ENCODE measurements at places on chromosomes 3 and 15. TPM values are rescaled to one million over a fixed set of nuclear protein-coding genes. Genes with fewer than 3 reads are reported as not detected.

Gene GTF2E1
- 20.1 TPM for total RNA-seq

Gene TMEM89
- not detected for total RNA-seq

Gene SLC28A1
- not detected for total RNA-seq

Gene FSD2
- total RNA-seq, result not detected

DNA sequence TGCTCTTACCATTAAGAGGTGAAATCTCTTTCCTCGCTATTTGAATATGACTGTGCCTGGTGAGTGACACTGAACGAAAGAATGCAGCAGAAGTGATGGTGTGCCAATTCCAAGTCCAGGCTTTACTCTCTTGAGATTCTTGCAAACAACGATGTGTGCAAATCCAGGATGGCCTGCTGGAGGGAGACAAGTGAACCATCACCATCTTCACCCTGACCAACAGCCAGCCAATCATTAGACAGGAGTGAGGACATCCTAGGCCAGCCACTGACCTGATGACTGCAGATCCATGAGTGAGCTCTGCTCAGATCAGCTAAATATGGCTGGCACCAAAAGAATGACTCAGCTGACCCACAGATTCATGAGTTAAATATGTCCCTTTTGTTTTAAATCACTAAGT lies 878.0 kb downstream of the PDCD6IP start:
- no peaks in the 10 kb centered on the region for H3K4me1 ChIP-seq
- H3K27me3 ChIP-seq, result no peaks in the 10 kb centered on the region
- no peaks in the 10 kb centered on the region for H3K36me3 ChIP-seq
- DNase-seq, result no peak

GRCh38 chr15:94372821-94373220 lies 141.5 kb downstream of the MCTP2 start:
- no peak overlapping the region for H3K27ac ChIP-seq
- H3K4me1 ChIP-seq, result no peaks in the 10 kb centered on the region
- no peaks in the 10 kb centered on the region for H3K36me3 ChIP-seq
- no peak for DNase-seq
- H3K27me3 ChIP-seq, result no peaks in the 10 kb centered on the region

GRCh38 chr3:129794311-129795185 lies 99.0 kb downstream of the TMCC1 start:
- no peaks in the 10 kb centered on the region for H3K36me3 ChIP-seq
- no peak overlapping the region for H3K4me3 ChIP-seq
- peaks cover 5% of the 10 kb centered on the region for H3K4me1 ChIP-seq

DNA sequence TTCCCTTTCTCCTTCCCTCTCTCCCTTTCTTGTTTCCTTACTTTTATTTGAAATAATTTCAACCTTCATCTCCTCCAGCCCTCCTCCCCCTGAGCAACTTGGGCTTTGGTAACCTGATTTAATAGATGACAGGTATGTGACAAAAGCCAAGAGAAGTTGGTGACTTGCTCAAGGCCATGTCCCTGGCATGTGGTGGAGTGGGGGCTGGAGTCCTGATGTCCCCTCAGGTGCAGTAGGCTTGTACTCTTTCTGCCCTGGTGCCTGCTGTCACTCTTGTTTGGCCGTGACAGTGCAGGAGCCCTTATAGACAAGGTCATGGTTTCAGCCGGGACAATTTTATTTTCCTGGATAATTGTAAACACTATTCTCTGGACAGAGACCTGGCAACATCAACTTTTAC lies 152.7 kb downstream of the SV2B start:
- no peak overlapping the region for H3K27ac ChIP-seq
- no peak overlapping the region for H3K4me3 ChIP-seq
- DNase-seq, result no peak
- H3K4me1 ChIP-seq, result no peaks in the 10 kb centered on the region
- no peaks in the 10 kb centered on the region for H3K36me3 ChIP-seq

- H3K36me3 ChIP-seq, result peaks cover 81% of the 10 kb centered on the region
- DNase-seq, result no peak
- no peaks in the 10 kb centered on the region for H3K4me1 ChIP-seq
- H3K4me3 ChIP-seq, result no peak overlapping the region
These were observed 17.0 kb downstream of the EMC3 start for GRCh38 chr3:9969632-9970019.

- peak within 1 kb of the TSS; percentile 53 for H3K4me3 ChIP-seq
- peak within 1 kb of the TSS; percentile 94 for H3K27ac ChIP-seq
- peaks cover 28% of the 10 kb centered on the region for H3K36me3 ChIP-seq
- H3K27me3 ChIP-seq, result no peaks in the 10 kb centered on the region
- peaks cover 55% of the 10 kb centered on the region for H3K4me1 ChIP-seq
- DNase-seq, result peak; percentile 97
These were observed at the start of gene ISL2 for GRCh38 chr15:76336254-76337058. Gene ISL2, plus strand, starts transcription at chr15:76336773. Its CDS starts 111 bp downstream, at chr15:76336884.

DNA sequence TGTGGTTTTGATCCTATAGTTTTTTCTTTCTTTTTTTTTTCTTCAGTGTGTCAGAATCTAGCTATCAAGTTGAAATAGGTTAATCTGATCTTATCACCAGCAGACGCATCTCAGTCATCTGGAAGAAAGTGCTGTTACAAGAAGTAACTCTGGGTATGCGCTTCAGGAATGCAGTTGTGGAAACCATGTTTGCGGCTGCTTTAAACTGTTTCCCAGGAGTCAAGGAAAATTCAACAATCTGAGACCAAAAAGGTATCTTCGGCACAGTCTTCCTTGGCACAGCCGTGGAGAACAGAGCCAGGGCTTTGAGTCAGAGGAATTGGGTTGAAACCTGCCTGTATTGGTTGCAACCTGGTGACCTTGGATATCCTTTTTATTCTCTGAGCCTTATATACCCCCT lies 59.9 kb downstream of the CD47 start:
- DNase-seq, result no peak
- H3K27ac ChIP-seq, result no peak overlapping the region

GRCh38 chr3:114858329-114858728 lies 288.8 kb downstream of the ZBTB20 start:
- no peaks in the 10 kb centered on the region for H3K4me1 ChIP-seq
- DNase-seq, result no peak
- H3K36me3 ChIP-seq, result no peaks in the 10 kb centered on the region
- no peaks in the 10 kb centered on the region for H3K27me3 ChIP-seq
- H3K4me3 ChIP-seq, result no peak overlapping the region

DNA sequence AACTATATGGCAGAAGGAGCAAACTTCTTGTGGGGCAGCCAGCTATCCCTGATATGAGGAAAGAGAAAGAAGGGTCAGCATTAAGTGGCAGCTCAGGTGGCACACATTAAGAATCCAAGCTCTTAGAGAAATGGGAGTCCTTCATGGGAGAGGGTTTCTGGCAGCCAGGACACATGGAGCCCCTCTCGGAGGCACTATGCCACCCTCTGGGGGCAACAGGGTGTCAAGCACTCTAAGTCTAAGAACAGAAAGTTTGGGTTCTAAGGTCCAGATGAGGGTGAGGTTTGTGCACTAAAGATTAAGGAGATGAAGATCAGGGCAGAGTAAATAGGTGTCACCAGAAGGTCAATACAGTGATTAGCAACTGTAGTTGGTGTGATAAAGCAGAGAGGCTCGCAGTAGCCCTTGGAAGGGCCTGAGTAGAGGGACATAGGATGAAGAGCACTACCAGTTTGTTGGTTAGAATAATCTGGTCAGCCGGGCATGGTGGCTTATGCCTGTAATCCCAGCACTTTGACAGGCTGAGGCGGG lies 89.3 kb downstream of the ST6GAL1 start:
- H3K4me3 ChIP-seq, result no peak overlapping the region
- H3K27ac ChIP-seq, result no peak overlapping the region
- no peaks in the 10 kb centered on the region for H3K27me3 ChIP-seq
- no peak for DNase-seq
- H3K4me1 ChIP-seq, result peaks cover 25% of the 10 kb centered on the region

GRCh38 chr3:122382888-122383666 lies at the start of gene MIX23:
Gene MIX23, minus strand, starts transcription at chr3:122383231. Its CDS starts 7 bp downstream, at chr3:122383224.
- no peaks in the 10 kb centered on the region for H3K27me3 ChIP-seq
- peak within 1 kb of the TSS; percentile 97 for H3K4me3 ChIP-seq
- H3K4me1 ChIP-seq, result no peaks in the 10 kb centered on the region
- peak; percentile 89 for DNase-seq
- H3K36me3 ChIP-seq, result peaks cover 50% of the 10 kb centered on the region

DNA sequence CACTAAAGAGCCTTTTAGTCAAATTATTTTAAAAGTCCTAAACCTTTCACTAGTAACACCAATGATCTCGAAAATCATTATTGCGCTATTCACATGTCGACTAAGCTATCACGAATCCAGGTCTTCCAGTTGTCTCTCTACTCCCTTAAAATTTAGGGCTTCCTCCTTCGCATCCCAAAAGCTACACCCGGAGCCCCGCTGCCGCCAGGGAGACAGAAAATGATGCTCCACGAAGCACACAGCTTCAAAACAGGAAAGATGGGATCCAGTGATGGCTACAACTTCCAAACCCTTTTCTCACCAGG lies 253 bp downstream of the IFT80 start:
- peaks cover 30% of the 10 kb centered on the region for H3K36me3 ChIP-seq
- H3K4me3 ChIP-seq, result peak overlapping the region; percentile 71
- peaks cover 10% of the 10 kb centered on the region for H3K4me1 ChIP-seq
- H3K27me3 ChIP-seq, result no peaks in the 10 kb centered on the region
- DNase-seq, result no peak

- no peak for DNase-seq
- H3K27ac ChIP-seq, result no peak overlapping the region
- no peaks in the 10 kb centered on the region for H3K27me3 ChIP-seq
- H3K4me3 ChIP-seq, result no peak overlapping the region
These were observed 100.4 kb downstream of the PPM1L start for GRCh38 chr3:160856450-160856849.

- no peaks in the 10 kb centered on the region for H3K27me3 ChIP-seq
- DNase-seq, result peak; percentile 68
- H3K27ac ChIP-seq, result peak overlapping the region; percentile 46
- no peak overlapping the region for H3K4me3 ChIP-seq
- H3K4me1 ChIP-seq, result peaks cover 16% of the 10 kb centered on the region
- no peaks in the 10 kb centered on the region for H3K36me3 ChIP-seq
These were observed 61.0 kb downstream of the LIPC start for GRCh38 chr15:58492661-58493397.

GRCh38 chr3:58047826-58048225 lies 39.6 kb downstream of the FLNB start:
- no peaks in the 10 kb centered on the region for H3K36me3 ChIP-seq
- H3K4me3 ChIP-seq, result no peak overlapping the region
- DNase-seq, result no peak
- H3K27me3 ChIP-seq, result no peaks in the 10 kb centered on the region
- H3K4me1 ChIP-seq, result peaks cover 26% of the 10 kb centered on the region
- H3K27ac ChIP-seq, result no peak overlapping the region

DNA sequence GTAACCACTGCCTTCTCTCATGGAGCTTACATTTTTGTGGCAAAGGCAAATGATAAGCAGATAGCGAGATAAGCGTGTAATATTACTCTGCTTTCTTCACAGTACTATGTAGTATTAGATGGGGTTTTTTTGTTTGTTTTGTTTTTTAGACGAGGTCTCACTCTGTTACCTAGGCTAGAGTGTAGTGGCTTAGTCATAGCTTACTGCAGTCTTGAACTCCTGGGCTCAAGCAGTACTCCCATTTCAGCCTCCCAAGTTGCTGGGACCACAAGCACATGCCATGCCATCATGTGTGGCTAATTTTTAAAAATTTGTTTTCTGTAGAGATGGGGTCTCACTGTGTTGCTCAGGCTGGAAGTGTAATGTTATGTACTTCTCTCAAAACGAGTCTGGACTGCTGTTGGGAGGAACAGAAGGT lies 22.9 kb downstream of the MBNL1 start:
- no peak overlapping the region for H3K27ac ChIP-seq
- no peaks in the 10 kb centered on the region for H3K27me3 ChIP-seq
- peaks cover 19% of the 10 kb centered on the region for H3K4me1 ChIP-seq
- peaks cover 39% of the 10 kb centered on the region for H3K36me3 ChIP-seq

DNA sequence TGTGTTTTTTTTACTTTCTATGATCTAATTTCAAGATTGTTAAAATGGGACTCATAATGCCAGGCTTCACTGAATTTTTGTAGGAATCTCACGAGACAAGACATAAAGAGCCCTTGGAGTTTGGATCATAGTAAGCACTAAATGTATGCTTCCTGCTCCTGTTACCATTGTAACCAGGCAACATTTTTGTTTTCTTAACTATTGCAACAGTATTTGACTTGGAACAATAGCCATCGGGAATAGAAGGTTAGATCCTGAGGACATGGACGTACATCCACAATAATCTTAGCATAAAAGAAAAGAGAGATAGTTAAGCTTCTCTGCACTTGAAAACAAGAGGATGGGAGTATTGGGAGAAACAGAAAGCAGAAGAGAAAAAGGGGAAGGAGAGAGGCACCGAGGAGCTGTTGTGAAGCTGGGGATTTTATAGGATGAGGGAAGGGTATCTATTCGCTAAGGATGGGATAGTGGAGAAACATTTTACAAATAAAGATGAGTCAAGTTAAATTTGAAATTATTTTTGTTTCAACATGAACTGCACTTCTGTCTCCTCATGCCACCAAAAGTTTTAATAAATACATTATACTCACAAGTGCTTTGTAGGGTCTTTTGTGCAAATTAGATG lies 131.4 kb downstream of the TMCO5A start:
- H3K27me3 ChIP-seq, result peaks cover 2% of the 10 kb centered on the region
- H3K36me3 ChIP-seq, result no peaks in the 10 kb centered on the region
- DNase-seq, result no peak
- H3K4me3 ChIP-seq, result no peak overlapping the region
- H3K27ac ChIP-seq, result no peak overlapping the region
- no peaks in the 10 kb centered on the region for H3K4me1 ChIP-seq

- H3K36me3 ChIP-seq, result peaks cover 17% of the 10 kb centered on the region
- H3K4me1 ChIP-seq, result 0 out of 2 replicates have a peak, but pooled peaks cover 5% of the 10 kb centered on the region
- H3K27ac ChIP-seq, result peak overlapping the region; percentile 95
- peak overlapping the region; percentile 70 for H3K4me3 ChIP-seq
- DNase-seq, result no peak
- H3K27me3 ChIP-seq, result no peaks in the 10 kb centered on the region
These were observed 747 bp downstream of the NSUN3 start for GRCh38 chr3:94063496-94064119.

DNA sequence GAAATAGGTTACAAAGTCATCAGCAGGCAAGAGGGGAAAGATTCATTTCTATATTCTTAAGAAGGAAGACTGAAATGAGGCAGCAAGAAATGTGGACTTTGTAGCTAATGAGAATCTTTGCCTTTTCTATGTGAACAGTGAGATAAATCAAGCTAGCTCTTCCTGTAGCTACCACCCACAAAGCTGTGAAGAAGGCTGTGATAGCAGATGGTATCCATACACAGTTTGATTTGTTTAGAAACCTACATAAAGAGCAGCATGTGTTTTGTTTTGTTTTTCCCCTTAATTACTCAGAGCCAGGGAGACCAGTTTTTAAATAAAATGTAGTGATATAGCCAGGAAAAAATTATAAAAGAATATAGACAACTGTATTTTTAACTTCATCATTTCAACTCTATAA lies 45.5 kb downstream of the TEX9 start:
- no peaks in the 10 kb centered on the region for H3K27me3 ChIP-seq
- H3K4me3 ChIP-seq, result no peak overlapping the region
- no peak for DNase-seq
- H3K36me3 ChIP-seq, result no peaks in the 10 kb centered on the region
- H3K4me1 ChIP-seq, result no peaks in the 10 kb centered on the region
